ENCODE measurements at places on chromosomes 6 and 20.

DNA sequence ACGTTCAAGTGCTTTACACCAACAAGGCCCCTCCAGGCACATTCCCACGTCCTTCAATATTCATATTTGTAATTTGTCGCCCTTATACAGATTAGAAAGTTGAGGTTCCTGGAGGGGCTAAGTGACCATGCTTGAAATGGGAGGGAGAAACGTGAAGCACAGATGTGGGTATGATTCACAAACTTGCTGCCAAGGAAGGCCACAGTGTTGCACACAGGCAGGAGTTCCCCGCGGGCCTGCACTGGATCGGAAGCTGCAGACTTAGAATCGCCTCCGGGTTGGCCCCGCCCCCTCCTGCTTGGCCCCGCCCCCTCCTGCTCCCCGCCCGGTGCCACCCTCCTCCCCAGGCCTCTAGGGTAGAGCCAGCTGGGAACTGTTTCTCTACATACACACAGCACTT is 58.2 kb upstream of the QKI start:
- DNase-seq = no peak

- no peak for DNase-seq
These were observed 16.2 kb downstream of the USP49 start for GRCh38 chr6:41878961-41879405.

DNA sequence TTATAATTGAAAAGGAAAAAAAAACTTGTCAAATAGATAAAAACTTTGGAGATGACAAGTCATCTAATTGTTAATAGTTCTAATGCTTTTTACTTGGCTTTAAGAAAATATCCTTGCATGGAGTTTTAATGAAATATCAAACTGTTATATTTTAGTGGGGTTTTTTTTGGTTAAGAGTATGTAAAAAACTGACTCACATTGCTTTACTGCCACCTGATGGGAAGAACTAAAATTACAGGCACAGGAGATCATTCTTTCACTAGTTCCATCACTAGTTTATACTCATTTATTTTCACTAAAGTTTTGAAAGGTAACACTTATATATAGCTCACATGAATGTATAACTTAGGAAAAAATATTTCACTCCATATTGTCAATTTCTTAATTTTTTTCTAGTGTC is 309.1 kb downstream of the LMBRD1 start:
- no peak for DNase-seq

DNA sequence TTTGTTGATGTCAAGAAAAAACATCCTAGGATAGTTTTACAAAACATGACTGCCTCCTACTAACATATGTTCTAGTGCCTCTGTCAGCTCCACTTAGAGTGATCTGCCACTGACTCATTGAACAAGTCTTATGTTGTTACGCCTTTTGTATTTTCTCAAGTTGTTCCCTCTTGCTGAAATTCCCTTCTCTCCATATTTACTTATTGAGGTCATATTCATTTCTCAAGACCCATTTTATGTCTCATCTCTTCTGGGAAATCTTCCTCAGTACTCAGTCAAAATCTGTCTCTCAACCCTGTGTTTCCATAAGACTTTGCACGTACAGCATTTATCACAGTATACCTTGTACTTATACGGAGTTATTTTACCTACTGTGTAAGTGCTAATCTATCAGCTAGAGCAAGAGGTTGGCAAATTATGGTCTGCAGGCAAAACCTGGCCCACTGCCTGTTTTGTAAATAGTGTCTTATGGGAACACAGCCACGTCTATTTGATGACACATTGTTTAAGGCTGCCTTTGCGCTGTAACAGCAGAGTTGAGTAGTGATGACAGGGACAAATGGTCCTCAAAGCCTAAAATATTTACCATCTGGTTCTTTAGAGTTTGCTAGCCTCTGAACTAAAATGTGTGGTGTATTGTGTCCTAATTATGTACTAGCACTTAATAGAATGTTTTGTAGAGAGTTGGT is 83.4 kb downstream of the ADGRB3 start:
- DNase-seq = no peak

GRCh38 chr20:57291003-57291402 is 24.6 kb upstream of the BMP7 start:
- DNase-seq = no peak

GRCh38 chr20:37473249-37474000 is 47.6 kb upstream of the NNAT start:
- no peak for DNase-seq

DNA sequence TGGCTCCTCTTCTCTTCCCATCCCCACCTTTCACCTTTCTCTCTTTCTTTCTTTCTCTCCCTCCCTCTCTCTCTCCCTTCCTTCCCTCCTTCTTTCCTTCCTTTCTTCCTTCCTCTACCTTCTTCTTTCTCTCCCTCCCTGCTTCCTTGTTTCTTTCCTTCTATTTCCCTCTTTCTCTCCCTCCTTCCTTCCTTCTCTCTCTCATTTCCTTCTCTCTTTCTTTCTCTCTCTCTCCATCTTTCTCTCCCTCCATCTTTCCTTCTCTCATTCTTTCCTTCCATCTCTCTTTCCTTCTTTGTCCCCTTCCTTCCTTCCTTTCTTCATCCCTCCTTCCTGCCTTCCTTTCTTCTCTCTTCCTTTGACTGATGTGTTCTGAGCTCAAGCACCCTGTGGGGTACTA is 1467.0 kb upstream of the DEFB115 start:
- DNase-seq = no peak

GRCh38 chr6:111985202-111985731 is 68.6 kb upstream of the CCN6 start:
- DNase-seq = no peak

DNA sequence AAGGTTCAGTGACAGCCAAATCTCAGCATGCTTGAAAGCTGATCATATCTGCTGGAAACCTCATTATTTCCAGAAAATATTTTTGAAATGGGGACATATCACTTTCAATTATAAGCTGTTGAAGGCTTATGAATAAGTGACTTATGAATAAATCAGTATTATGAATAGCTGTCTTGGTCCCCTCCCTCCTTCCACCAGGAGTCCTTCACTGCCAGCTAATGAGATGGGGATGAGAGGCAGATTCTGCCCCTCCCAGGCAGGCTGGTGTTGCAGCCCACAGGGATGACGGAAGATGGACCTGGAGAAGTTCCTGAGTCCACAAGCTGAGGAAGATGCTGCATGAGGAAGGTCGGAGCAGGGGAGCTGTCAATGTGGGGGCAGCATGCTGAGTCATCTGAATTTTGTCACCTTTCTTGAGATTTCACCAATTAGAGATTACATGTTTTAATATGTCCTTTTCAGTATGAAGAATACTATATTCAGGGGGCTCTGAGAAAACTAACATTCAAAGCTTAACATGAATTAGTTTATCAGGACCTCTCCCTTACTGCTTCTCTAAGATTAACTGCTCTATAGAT is 112.2 kb downstream of the DTNBP1 start:
- no peak for DNase-seq

DNA sequence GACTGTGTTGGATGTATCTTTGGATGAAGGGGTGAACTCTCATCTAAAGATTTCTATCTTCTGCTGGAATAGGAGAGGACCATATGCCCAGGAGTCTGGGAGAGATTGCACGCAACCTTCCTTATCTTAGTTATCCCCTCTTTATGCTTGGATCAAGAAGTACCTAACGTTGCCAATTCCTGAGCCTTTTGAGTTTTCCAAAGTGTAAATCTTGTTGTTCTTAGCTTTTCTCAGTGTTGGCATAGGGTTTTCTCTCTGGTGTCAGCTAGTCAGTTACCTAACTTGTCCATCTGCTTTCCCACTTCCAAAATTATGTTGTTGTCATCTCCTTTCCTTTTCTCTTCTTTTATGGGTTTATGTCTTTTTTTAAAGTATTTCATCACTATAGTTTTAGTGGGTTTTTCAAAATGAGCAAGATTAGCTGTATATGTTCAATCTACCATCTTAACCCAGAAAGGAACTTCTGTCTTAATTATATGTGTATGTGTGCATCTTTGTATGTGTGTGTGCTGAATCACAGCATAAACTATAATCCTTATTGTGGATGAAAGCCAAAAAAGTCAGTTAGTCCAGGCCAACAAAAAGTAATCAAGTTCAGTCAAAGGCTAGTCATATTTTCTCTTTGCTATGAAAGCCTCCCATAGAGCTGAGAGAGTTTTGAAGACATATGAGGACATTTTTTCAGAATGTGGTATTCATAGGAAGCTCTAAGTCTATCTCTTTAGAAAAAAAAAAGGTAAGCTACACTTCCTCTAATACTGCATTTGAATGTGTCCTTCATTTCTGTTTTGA is 72.1 kb downstream of the KHDC1L start:
- DNase-seq = no peak

DNA sequence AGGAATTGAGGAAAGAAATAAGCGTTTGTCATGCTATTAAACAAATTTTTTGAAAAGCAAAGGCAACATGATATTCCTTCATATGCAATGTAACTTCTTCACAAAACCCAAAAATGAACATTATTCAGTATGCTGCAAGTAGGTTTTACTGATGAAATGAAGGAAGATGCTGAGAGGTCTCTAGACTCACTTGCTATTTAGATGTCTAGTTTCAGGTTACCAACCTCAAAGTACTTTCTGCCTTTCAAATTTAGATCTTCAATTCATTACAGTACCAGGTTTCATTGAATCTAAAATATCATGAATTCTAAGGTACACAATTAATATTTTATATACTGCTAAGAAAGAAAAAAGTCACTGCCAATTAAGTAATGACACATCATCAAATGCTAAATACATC is 39.9 kb downstream of the MYO6 start:
- DNase-seq = no peak
